Stimulated activated CD4-positive, alpha-beta T cell treated with anti-CD3 and anti-CD28 coated beads, TNF-alpha, amount 100 ng/mL, for 24 hours (primary cell): ENCODE measurements at places on chromosomes 4 and X.

- no peak for DNase-seq
Measured at GRCh38 chrX:123648028-123648810, 84.6 kb downstream of the THOC2 start.

- DNase-seq: no peak
Measured at GRCh38 chr4:168531305-168531704, 34.5 kb downstream of the PALLD start.

GRCh38 chr4:123750044-123750443 lies 353.4 kb downstream of the SPRY1 start:
- DNase-seq: no peak

DNA sequence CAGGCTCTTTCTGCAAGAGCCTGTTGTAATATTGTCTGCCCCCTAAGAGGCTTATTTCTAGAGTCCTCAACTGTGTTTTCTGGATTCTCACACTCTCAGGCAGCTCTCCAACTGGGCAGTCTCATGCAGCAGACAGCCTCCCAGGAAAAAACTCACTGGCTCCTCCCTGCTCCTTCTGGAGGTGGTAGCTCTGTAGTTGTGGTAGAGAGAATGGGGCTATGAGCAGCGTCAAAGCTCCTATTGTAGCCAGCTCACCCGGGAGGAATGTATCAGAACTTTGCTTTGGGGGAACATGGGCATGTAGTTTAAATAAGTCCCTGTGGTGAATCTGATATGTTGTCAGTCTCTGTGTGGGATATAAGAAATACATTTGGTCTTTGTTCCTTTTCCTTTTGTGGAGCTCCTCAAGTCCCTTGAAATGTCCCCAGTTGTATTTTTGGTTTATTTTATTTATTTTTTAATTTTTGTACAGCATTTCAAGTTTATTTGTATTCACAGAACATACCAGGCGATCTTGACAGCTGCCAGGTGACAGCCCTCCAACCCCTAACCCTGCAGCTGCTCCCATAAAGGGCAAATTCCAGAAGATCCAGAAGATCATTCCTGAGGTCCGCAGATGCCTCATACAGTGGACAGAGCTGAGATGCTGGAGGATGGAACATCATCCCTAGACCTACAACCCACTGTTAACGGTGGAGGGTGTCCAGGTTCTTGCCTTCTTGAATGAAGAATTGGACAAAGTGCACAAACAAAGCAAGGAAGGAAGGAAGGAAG lies 45.7 kb downstream of the TRIM61 start:
- no peak for DNase-seq

DNA sequence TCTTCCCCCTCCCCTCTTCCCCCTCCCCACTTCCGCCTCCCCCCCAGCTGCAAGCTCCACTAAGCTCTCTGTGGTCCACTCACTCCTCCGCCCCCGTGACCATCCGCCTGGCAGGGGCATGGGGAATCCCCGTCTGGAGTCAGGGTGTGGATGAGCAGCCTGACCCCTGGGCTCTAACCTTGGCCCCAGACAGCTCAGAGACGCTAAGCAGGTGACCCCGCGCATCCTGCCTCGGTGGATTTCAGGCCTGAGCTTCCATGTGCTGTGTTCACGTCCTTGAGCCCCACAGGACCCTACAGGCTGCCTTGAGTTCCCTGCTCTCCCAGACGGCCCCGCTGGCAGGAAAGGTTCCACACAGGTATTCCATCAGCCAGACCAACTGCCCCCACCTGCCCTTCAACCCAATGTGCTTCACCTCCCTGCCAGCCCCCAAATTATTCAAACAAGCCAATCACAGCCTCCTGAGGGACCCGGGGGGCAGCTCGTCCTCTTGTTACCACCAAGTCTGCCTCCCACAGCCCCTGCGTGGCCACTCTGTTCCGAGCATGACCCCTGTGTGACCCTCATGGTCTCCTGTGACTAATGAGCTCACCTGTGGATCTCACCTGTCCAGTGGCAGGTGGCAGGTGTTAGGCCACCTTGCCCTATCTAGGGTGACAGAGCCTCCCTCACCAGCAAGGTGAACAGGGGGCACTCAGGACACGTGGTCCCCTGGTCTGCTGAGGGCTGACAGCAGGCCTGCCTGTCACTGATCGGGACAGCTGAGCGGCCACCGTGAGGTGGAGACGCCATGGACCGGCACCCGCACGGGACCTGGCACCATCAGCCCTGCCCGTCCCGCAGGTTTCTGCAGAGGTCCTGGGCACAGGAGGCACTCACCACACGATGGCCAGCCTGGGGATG lies 73.2 kb upstream of the MXD4 start:
- DNase-seq: no peak

DNA sequence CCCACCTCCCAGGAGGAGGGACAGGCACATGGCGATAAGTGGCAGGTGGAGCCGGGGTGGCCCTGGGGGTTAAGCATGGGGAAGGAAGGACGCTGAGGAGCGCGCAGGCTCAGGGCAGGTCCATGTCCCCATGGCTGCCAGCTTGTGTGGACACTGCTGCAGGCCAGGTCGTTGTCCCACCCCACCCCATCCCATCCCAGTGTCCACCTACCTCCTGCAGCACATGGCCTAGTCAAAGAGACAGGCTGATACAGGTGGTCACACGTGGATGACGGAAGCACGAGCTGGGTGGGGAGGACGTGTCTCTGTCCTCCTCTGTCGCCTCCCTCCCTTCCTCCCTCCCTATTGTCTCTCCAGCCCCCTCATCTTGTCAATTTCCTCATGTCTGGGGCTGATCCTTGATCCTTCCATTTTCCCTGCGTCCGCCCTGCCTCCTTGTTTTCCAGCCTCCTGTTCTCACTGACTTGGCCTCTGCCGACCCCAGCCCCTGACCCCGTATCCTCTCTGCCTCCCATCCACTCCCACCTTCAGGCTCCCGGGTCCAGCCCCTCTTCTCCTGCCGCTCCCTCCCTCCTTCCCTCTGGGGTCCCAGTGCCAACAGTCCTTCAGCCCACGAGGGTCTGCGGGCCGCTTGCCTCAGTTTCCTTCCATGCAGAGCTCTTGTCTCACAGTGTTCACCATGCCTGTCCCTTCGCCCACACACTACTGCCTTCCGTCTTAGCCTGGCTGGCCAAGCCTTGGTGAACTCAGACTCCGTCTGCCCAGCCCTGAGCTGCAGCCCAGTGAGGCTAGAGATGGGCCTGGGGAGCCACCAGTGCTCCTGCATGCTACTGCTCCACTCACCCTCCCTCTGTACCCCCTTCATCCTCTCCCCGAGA lies 15.5 kb upstream of the ADD1 start:
- no peak for DNase-seq

DNA sequence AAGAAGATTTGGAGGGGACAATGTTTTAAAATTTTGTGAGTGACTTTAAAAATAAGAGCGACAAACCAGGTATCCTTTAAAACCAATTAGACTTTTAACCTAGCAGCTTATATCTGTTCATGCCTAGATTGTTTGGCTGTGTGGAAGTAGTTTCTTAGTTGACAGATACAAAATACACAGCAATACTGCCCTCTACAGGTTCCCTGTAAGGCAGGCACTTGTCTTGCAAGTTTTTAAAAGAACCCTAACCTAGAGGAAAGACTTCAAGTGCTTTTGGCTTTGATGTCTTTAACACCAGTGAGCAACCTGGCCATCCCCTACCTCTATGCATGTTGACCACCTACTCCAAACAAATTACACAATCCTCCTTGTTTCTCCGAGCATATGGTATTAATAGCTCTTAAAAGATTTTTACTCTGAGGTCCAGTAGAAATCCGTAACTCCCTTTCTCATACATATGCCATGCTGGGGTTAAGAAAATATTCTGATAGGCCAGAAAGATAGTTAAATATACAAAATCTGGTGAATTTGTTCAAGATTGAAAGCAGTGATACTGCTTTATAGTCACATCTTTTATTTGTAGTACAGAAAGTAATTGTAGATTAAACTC lies 273.0 kb downstream of the ARHGAP24 start:
- no peak for DNase-seq

GRCh38 chr4:133929531-133930239 lies 271.9 kb downstream of the PABPC4L start:
- DNase-seq: no peak

DNA sequence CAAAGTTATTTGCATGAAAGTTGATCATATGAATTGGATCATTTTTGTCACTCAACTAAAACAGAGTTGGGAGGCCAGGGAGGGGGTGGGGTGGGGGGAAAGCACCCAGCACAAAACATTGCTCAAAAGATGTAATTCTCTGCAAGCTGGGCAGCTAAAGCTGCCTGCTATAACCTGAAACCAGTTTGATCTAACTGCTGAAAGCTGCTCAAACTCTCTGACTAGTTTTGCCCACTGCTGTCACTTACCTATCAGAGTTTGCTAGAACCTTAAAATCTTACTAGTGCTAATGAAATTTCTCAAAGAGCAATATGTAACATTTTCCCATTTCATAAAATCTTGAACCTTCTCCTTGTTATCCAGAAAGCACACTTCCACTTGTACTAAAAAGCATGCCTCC lies 10.4 kb downstream of the CXCL8 start:
- DNase-seq: no peak

- no peak for DNase-seq
Measured at GRCh38 chr4:96675416-96675815, 835.5 kb downstream of the PDHA2 start.

- DNase-seq: no peak
Measured at GRCh38 chrX:21509912-21510311, 135.7 kb downstream of the CNKSR2 start.

- no peak for DNase-seq
Measured at GRCh38 chrX:104253567-104254441, 929 bp downstream of the ESX1 start.

- no peak for DNase-seq
Measured at GRCh38 chr4:52199574-52200338, 148.7 kb downstream of the SPATA18 start.

- DNase-seq: peak; percentile 20
Measured at GRCh38 chrX:41085512-41085877, 250 bp downstream of the USP9X start.

DNA sequence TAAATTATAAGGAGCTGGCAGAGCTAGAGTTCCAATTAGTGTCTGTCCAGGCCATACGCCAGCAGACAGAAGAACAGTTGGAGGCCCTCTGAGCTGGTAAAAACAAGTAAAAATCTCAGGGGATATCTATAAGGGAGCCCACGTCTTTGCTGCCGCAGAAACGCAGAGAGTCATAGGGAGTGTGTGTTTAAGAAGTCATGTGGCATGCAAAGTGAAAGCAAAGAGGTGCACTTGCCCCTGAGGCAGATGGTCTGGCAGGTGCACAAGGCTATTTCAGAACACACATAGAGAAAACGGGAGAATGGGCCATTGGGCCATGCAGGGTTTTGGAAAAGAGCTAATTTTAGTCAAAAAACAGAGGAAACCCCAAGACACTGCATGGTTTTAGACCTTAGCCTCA lies 92.7 kb downstream of the NAP1L3 start:
- no peak for DNase-seq

- no peak for DNase-seq
Measured at GRCh38 chrX:117808426-117808825, 308.2 kb downstream of the KLHL13 start.

DNA sequence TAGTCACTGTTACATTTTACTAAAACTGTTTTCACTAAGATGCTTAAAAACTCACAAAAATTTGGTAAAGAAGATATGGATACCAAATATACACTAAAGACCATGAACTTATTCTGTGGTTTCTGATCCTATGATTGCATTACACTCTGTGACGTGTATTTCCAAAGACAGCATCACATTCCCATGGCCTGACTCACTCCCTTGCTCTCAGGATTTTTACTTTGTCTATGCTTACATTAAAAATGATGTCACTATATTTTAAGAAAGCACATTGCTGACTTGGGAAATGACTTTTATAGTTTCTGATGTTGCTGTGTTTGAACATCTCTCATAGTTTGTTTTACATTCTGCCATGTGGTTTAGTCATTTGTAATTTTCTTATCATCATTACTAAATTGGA lies 327.9 kb upstream of the MAGEB18 start:
- no peak for DNase-seq

DNA sequence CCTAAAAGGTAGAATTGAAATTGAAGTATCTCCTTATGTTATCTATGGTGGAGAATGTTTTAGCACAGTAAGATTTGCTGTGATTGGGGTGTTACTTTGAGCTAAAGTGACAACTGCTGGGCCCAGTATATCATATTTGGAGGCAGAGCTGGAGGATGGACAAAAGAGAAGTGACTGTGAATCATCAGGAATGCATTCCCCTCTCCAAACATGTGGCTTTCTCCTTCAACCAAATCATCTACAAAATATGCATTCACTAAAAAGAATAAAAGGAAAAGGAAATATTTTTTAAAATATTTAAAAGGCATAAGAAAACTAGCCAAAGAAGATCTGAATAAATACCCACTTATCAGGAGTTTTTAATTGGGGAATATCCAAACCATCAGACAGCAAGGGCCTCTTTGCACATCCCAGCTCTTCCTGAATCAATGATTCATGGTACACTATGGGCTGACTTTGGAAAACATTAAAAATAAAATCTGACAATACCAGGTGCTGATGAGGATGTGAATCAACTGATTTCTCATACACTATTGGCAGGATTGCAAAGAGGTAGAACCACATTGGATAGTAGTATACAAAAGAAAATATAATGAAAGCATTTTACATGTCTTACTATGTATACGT lies 671.7 kb upstream of the NR3C2 start:
- no peak for DNase-seq

DNA sequence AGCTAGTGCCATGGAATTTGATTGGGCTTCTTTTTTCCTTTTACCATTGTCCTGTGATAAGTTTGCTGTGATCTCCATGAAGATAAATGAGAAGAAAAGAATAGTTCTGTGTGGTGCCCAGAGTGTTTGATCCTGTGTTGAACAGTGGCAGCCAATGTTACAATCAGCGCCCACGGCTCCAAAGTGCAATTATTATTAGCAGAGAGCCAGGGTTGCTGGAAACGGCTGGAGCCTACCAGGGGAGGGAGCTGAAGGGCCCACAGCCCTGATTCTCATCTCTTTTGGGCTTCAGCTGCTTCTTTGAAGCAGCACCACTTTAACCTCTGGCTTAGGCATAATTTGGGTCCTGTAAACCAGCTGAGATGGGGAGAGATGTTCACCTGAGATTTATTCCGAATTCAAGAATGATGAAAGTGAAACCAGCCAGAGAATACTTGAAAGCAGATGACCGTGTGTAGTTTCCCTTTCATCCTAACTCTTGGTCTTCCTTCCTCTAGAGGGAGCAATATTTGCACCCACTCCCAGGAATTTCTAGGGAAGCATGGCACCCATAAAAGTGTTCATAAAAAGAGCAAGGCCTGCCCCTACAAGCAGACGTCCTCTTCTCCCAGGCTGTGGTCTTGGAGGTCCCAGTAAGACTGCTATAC lies 298.3 kb downstream of the EVC2 start:
- no peak for DNase-seq

DNA sequence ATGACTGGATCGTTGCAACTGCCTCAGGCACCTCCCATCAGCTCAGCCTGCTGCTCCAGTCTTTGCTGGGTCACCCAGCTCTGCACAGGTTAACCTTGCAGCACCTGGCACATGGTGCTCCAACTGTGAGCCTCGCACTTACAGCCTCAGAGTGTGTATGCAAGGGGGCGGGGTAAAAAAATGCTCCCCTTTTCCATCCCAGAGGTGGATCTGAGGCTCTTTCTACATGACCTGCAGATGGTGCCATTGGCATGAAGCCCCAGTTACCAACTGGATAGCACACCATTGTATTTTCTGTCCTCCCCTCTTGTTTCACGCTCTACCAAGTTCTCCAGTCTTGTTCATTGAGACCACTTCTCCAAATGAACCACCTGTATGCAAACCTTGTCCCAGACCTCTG lies 46.2 kb upstream of the TRPC3 start:
- no peak for DNase-seq

GRCh38 chr4:139963708-139964107 lies 190.3 kb downstream of the MAML3 start:
- no peak for DNase-seq
